Body of pancreas (tissue), 4 donors: ENCODE measurements at places on chromosomes 5 and 9. TPM values are rescaled to one million over a fixed set of nuclear protein-coding genes. Genes with fewer than 3 reads are reported as not detected.
A peak's percentile ranks its signal among the peaks of the same experiment; 100 is the strongest.

DNA sequence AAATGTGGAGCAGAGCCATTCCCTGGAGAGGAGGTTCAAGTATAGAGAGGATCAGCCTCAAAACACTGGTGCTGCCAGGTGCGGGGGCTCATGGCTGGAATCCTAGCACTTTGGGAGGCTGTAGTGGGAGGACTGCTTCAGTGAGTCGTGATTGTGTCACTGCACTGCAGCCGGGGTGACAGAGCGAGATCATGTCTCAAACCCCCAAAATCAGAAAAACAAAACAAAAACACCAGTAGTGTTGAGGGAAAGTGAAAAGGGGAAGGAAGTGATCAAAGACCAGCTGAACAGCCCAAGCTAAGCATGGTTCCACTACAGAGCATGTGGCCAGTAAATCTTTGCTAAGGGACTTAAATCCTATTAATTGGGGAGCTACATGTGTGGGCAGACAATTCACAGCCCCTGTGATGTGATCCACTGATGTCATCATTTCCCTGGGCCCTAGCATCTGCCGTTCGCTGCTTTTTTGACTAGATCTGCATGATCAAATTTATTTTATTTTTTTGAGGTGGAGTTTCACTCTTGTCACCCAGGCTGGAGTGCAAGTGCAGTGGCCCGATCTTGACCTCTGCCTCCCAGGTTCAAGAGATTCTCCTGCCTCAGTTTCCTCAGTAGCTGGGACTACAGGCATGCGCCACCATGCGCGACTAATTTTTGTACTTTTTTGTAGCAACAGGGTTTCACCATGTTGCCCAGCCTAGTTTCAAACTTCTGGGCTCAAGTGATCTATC, 2.7 kb upstream of the PCBD2 start:
- no peak overlapping the region for H3K4me3 ChIP-seq
- H3K36me3 ChIP-seq, result peaks cover 3% of the 10 kb centered on the region
- peaks cover 6% of the 10 kb centered on the region for H3K4me1 ChIP-seq
- no peak overlapping the region for H3K27ac ChIP-seq
- H3K27me3 ChIP-seq, result no peaks in the 10 kb centered on the region

The C5orf52 gene
- total RNA-seq, result not detected

- no peaks in the 10 kb centered on the region for H3K36me3 ChIP-seq
- peak; percentile 57 for DNase-seq
- H3K27me3 ChIP-seq, result no peaks in the 10 kb centered on the region
- H3K27ac ChIP-seq, result no peak overlapping the region
- H3K4me3 ChIP-seq, result no peak overlapping the region
Observed at GRCh38 chr9:34994260-34994899, 4.8 kb downstream of the DNAJB5 start.

DNA sequence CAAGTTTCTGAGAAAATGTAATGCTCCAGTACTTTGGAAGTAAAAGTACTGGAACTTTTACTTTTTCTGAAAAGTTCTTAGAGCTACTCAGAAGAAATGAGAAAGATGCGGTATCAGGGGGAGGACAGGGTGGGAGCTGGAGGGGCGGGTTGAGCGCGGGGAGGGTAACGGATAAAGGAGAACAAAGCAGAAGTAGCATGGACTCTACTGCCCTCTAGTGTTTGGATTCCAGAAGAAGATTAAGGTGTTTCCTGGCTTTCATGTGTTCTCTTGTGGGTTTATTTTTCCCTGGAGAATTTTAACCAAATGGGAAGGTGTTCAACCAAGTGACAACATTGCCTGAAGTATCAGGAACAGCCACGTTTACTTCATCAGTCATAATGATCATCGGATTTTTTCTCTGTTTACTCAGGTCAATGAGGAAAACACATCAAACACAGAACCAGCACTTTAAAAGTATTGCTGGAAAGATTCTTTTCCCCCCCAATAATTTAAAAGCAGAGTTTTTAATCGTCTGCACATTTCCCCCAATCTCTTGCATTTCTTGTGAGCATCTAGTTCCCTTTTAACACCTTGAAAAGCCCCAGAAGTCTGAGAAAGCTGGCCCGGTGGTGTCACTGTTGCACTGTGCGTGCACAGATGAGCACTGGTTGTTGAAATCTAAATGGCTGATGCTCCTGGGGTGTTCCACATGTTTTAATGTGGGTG, 190.6 kb downstream of the MPDZ start:
- H3K36me3 ChIP-seq, result no peaks in the 10 kb centered on the region
- H3K27ac ChIP-seq, result no peak overlapping the region
- no peaks in the 10 kb centered on the region for H3K27me3 ChIP-seq

DNA sequence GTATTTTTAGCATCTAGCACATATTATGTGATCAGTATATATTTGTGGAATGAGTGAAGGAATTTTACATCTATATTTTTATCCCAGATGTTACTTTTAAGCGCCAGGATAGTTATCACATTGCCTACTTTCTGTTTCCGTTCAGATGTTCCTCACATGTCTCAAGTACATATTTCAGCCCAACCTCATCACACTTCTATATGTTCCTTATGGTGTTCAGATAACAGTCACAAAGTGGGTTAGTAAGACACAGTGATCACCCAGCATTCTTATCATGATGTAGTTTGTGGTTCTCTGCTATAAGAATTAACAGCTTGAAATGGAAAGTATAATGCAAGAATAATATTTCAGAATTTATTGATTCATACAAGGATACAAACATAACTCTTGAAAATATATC, 170.0 kb upstream of the RASA1 start:
- H3K4me3 ChIP-seq, result no peak overlapping the region
- no peaks in the 10 kb centered on the region for H3K27me3 ChIP-seq
- no peaks in the 10 kb centered on the region for H3K36me3 ChIP-seq
- no peak for DNase-seq

The PPP2R2B gene
- 0.26 TPM for total RNA-seq

The TMEFF1 gene
- total RNA-seq, result not detected

- H3K4me1 ChIP-seq, result no peaks in the 10 kb centered on the region
- no peak overlapping the region for H3K27ac ChIP-seq
- DNase-seq, result no peak
- no peak overlapping the region for H3K4me3 ChIP-seq
- H3K27me3 ChIP-seq, result no peaks in the 10 kb centered on the region
Observed at GRCh38 chr9:134663753-134664415, 22.3 kb downstream of the COL5A1 start.

- DNase-seq, result no peak
- H3K27ac ChIP-seq, result no peak overlapping the region
- H3K27me3 ChIP-seq, result no peaks in the 10 kb centered on the region
- H3K4me1 ChIP-seq, result peaks cover 10% of the 10 kb centered on the region
- no peaks in the 10 kb centered on the region for H3K36me3 ChIP-seq
Observed at GRCh38 chr5:149117970-149118369, 23.3 kb upstream of the ABLIM3 start.

The MEIKIN gene
- total RNA-seq, result not detected

DNA sequence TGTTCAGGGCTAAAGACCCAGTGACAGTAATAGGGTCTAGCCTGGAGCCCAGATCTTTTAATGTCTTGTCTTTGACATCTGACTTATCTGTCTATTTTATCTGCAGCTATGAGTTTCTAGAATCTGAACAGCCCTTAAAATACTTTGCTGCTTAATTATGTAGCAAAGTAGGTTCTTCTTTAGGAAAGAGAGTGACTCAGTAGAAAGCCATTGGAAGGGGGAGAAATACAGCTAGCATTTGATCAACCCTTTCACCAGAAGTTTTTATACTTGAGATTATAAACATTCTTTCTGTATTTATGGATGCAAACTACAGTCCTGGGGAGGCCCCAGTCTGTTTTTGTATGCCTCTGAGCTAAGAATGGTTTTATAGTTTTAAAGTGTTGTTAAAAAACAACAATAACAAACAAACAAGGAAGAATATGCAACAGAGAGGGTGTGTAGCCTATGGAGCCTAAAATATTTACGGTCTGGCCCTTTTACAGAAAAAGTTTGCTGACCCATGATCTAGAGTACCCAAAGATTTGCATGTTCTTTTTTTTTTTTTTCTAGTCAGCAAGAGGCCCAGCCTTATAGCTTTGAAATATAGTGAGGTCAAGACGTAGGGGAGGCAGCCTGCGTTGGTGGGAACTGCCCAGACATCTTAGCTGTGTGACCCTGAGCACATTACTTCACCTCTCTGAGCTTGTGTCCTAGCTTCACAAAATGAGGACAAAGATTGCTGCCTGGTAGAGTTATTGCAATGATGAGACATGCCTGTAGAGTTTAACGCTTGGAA, 9.7 kb downstream of the GSN start:
- no peak overlapping the region for H3K4me3 ChIP-seq
- no peak overlapping the region for H3K27ac ChIP-seq
- no peaks in the 10 kb centered on the region for H3K36me3 ChIP-seq
- DNase-seq, result no peak
- no peaks in the 10 kb centered on the region for H3K27me3 ChIP-seq

DNA sequence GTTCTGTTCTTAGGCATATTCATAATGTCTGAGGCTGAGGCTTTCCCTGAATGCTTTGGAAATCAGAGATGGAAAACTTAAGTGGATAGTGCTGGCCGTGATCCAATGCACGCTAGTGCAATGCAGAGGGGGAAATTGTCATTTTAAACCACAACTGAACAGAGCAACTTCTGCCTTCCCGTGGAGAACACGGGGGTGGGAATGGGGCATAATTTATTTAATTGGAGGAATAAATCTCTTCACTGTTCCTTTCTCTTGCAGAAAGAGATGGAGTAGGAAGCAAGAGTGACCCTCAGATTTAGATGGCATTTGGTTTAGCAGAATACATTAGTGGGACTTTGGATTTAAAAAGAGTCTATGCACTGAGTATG, 22.9 kb upstream of the NREP start:
- no peak overlapping the region for H3K4me3 ChIP-seq
- no peak overlapping the region for H3K27ac ChIP-seq
- H3K4me1 ChIP-seq, result no peaks in the 10 kb centered on the region
- H3K27me3 ChIP-seq, result no peaks in the 10 kb centered on the region
- no peak for DNase-seq
- no peaks in the 10 kb centered on the region for H3K36me3 ChIP-seq

- no peak overlapping the region for H3K27ac ChIP-seq
- no peaks in the 10 kb centered on the region for H3K27me3 ChIP-seq
- H3K4me1 ChIP-seq, result no peaks in the 10 kb centered on the region
- no peak overlapping the region for H3K4me3 ChIP-seq
Observed at GRCh38 chr5:159883522-159883950, 32.7 kb upstream of the ADRA1B start.

GRCh38 chr5:159449925-159450324, 119.6 kb upstream of the IL12B start:
- H3K27ac ChIP-seq, result no peak overlapping the region
- DNase-seq, result no peak
- no peaks in the 10 kb centered on the region for H3K36me3 ChIP-seq
- no peak overlapping the region for H3K4me3 ChIP-seq

DNA sequence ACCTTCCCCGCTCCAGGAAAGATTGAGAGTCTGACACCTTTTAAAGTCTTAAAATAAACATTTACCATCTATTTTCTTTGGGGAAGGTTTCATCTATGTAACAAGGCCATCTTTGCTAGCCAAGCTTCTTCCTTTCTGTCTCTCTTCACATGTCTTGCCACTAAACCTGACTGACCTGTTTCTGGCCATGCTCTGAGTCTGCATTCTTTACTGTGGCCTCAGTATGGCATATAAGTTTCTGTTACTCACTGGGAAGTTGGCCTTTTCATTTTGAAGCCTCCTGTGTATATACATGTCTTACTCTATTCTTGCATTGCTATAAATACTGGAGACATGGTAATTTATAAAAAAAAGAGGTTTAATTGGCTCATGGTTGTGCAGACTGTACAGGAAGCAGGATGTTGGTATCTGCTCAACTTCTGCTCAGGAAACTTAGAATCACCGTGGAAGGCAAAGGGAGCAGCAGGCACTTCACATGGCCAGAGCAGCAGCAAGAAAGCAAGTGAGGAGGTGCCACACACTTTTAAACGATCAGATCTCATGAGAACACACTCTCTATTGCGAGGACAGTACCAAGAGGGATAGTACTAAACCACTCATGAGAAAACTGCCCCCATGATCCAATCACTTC, 48.1 kb downstream of the KCNV2 start:
- H3K4me1 ChIP-seq, result peaks cover 29% of the 10 kb centered on the region
- no peak overlapping the region for H3K4me3 ChIP-seq
- no peaks in the 10 kb centered on the region for H3K36me3 ChIP-seq
- no peak overlapping the region for H3K27ac ChIP-seq

GRCh38 chr5:126516133-126516532, 78.9 kb downstream of the ALDH7A1 start:
- H3K36me3 ChIP-seq, result no peaks in the 10 kb centered on the region
- DNase-seq, result no peak
- H3K27ac ChIP-seq, result no peak overlapping the region
- no peaks in the 10 kb centered on the region for H3K27me3 ChIP-seq
- no peak overlapping the region for H3K4me3 ChIP-seq
- H3K4me1 ChIP-seq, result peaks cover 13% of the 10 kb centered on the region

GRCh38 chr5:72369301-72369700, 49.1 kb downstream of the PTCD2 start:
- no peaks in the 10 kb centered on the region for H3K27me3 ChIP-seq
- no peak for DNase-seq

DNA sequence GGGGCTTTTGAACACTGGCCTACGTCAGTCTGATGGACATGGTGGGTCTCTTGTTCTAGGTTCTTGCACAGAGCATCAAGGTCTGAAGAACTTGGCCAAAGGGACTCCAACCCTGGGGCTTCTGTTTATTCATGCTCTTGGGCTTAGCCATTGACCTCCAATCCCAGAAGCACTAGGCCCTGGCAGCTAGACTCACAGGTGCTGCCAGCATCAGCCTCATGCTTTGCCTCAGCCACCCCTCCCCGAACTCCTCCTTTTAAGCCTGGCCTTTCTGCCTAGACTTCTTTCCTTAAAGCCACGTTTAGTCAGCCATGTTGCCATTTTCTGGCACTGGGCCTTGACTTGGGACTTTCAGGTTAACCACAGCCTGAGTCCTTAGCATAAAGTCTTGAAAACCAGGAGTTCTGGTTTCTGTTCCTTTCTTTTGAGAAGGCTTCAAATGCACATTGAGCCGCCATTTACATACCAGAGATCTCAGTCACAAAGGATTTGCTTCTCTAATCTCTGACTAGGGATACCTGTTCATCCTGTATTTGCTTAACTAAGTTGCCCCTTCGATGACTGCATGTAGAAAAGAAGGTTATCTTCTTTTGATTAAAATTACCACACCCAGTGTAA, 54.7 kb downstream of the ANGPTL2 start:
- H3K27ac ChIP-seq, result no peak overlapping the region
- no peaks in the 10 kb centered on the region for H3K4me1 ChIP-seq
- no peak for DNase-seq
- H3K4me3 ChIP-seq, result no peak overlapping the region
- H3K27me3 ChIP-seq, result no peaks in the 10 kb centered on the region
- peaks cover 2% of the 10 kb centered on the region for H3K36me3 ChIP-seq

- no peaks in the 10 kb centered on the region for H3K36me3 ChIP-seq
- peaks cover 16% of the 10 kb centered on the region for H3K4me1 ChIP-seq
- no peak overlapping the region for H3K27ac ChIP-seq
- H3K27me3 ChIP-seq, result no peaks in the 10 kb centered on the region
- H3K4me3 ChIP-seq, result no peak overlapping the region
- DNase-seq, result no peak
Observed at GRCh38 chr5:64506567-64507263, 900 bp downstream of the RGS7BP start.

GRCh38 chr5:143977891-143978461, 166.0 kb downstream of the HMHB1 start:
- no peak for DNase-seq
- no peaks in the 10 kb centered on the region for H3K4me1 ChIP-seq

- H3K27me3 ChIP-seq, result no peaks in the 10 kb centered on the region
- no peaks in the 10 kb centered on the region for H3K36me3 ChIP-seq
- no peak overlapping the region for H3K27ac ChIP-seq
- no peaks in the 10 kb centered on the region for H3K4me1 ChIP-seq
- DNase-seq, result no peak
Observed at GRCh38 chr5:127801751-127802476, 98.7 kb downstream of the CCDC192 start.
